AG09319 (cell line): ENCODE measurements at places on chromosomes 13 and 19.

DNA sequence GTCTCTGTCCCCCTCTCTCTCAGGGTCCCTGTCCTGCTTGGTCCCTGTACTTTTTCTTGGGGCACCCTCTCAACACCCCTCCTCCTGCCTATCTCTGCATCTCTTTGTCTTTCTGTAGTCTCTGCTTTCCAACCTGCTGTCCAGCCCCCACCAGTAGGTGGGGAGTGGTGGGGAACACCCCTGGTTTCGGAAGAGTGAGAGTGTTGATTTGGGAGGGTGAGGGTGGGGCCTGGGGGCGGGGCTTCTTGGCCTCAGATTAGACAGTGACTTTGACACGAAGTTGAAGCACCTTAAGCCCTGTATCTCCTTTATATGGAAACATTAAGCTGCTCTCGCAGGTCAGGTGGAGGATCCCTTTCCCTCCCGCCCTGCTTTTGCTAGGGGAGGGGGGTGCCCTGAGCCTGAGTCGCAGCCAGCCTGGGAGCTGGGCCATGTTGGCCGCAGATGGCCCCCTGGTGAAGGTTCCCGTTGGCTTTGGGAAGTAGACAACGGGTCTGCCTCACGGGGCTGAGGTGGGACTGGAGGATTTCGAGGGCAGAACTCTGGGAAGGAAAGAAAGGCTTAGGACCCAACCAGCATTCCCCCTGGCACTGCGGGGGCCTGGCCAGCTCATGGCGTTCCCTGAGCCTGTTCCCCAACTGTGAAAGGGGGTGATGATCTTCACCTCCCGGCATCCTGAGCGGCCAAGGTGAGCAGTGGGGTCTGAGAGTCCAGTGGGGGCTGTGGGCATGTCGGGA, at the start of gene KCNJ14:
Gene KCNJ14 (plus strand): TSS at position 404 of the 737 bp plus-strand sequence. CDS start 6,151 bp downstream, outside the sequence.
- DNase-seq, result no peak

- DNase-seq, result no peak
Observed at GRCh38 chr13:77042566-77043177, 15.7 kb upstream of the FBXL3 start.

DNA sequence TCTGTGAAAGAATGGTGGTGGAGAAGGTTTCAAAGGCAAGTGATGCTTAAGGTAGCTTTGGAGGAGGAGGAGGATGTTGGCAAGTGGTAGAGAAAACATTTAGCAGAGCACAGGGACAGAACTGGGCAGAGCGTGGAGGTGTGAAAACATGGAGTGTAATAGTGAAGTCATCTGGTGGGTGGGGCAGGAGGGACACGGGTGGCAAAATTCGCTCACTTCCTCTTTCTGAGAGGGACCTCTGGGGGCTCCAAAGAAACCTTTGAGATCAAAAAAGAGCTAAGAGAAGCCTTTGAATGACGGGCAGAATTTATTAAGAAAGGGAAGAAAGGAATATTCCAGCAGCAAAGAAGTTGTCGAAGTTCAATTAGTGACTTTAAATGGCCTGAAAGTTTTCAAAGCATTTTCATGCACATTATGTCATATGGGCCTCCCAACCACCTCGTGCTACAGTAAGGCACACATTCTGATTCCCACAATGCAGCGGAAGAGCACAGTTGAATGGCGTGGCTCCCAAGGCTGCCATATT, 82.8 kb downstream of the STARD13 start:
- no peak for DNase-seq

DNA sequence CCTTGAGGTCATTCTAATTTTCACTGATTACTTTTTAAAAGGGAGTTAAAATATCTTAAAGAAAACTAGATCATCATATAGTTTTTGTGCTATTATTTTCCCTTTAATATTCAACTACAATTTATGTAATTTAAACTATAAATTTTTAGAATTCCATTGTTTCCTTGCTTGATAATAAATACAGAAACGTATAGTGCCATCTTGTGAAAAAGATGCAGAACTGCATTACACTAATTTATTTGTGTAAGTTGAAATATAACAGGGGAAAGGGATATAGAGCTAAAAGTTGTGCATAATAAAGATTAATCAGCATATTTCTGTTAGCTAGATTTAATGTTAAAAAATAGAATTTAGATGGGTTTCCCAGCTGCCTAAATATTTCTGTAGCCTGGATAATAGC, 61.5 kb upstream of the TDRD3 start:
- no peak for DNase-seq

GRCh38 chr13:35474496-35475211, 1.8 kb downstream of the MAB21L1 start:
- no peak for DNase-seq

- DNase-seq, result peak; percentile 2
Observed at GRCh38 chr13:39148513-39148961, 110.3 kb downstream of the NHLRC3 start.

DNA sequence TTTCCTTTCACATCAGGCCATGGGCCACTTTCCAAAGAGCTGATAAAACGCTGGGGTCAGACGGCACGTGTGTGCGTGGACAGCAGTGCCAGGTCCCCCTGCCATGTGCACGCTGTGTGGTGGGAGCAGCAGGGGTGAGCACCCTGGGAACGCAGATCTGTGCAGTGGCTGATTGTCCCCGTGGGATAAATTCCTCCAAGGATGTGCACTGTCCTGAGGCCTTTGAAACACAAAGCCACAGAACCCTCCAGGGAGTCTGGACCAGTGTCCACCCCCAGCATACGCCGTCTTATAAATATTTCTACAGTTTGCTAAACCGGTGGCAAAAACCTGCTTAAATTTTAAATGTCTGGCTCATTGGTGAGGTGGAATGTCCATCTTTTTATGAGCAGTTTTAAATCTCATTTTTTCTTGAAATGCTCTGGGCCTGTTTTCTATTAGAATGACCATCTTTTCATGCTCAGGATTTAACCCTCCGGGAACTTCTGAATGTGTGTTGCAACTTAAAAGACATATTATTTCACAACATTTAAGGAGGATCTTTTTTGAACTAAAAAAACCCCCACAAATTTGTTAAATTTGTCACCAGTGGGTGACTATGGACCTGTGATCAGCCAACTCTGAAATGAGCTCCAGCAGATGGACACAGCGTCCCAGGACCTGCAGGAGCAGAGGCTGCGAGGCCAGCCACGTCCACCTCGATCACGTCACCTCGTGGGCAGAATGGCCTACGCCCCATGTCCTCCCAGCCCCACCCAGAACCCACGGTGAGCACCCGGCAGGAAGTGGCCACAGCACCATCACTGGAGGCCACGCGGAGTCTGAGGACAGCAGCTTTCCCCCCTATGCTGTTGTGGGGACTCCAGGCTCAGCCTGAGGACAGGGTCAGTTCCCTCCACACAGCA, 68.6 kb downstream of the RASA3 start:
- DNase-seq, result peak; percentile 51

DNA sequence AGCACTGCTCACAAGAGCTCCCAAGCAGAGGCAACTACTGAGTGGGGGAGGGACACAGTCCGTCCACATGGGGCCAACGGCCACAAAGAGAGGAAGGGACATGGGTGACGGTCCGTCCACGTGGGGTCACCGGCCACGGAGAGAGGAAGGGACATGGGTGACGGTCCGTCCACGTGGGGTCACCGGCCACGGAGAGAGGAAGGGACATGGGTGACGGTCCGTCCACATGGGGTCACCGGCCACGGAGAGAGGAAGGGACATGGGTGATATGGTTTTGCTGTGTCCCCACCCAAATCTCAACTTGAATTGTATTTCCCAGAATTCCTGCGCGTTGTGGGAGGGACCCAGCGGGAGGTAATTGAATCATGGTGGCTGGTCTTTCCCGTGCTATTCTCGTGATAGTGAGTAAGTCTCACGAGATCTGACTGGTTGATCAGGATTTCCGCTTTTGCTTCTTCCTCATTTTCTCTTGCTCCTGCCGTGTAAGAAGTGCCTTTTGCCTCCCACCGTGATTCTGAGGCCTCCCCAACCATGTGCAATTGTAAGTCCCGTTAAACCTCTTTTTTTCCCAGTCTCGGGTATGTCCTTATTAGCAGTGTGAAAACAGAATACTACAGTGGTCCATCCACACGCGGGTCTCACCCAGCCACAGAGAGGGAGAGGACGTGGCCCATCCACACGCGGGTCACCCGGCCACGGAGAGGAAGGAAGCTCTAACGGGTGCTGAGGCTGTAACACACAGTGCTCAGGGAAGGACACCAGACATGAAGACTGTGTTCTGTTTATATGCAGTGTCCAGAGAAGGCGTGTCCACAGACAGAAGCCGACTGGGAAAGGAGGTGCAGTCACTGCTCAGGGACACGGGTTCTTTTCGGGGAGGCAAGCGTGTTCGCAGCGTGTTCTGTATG, 48.5 kb downstream of the GAS6 start:
- DNase-seq, result no peak

DNA sequence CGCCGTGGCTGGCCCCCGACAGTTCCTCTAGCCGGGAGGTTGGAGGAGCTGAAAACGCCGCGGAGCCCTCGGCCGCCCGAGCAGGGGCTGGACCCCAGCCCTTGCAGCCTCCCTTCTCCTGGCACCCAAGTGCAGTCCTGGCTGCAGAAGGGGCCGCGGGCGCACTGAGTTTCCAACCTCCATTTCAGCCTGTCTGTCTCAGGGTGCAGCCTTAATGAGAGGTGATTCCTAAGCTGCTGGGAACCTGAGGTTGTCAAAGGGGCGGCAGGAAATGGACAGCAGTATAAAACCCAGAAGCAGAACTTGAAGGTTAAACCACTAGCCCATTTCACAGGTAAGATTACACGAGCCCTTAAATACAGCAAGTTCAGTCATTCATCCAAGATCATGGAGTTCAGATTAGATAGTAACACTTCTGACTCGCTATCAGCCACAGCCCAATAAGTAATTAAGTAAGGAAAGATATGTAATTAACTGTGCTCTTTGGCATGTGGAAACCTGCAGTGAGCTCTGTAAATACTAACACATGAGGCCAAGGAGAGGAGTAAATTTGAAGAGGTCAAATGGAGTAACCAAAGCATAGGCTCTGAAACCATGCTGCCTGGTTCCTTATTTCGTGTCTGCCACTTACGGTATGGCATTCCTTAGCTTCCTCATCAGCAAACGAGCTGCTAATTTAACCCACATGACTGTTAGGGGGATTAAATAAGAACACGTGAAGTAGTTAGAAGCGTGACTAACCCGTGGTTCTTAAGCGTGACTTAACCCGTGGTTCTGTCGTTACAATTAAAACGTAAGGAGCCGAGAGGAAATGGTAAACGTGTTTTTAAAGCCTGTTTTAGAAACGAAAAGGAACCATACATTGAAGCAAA, 686 bp downstream of the SETDB2 start:
- peak; percentile 48 for DNase-seq

GRCh38 chr13:30504081-30504480, 38.3 kb upstream of the HMGB1 start:
- DNase-seq, result no peak

DNA sequence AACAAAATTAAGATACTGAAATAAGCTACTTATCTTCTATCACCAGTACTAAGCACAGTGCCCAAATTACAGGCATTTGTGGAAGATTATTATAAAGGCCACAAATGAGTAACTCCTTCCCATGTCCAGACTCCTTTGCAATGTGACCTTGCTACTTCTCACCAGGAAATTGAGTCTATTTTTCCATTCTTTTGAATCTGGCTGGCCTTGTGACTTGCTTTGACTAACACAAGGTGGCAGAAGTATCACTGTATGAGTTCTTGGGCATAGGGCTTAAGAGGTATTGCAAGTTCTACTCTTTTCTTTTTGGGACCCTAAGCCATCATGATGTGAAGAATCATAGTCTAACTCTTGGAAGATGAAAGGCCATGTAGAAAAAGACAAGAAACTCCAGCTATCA, 49.9 kb downstream of the UGGT2 start:
- no peak for DNase-seq

DNA sequence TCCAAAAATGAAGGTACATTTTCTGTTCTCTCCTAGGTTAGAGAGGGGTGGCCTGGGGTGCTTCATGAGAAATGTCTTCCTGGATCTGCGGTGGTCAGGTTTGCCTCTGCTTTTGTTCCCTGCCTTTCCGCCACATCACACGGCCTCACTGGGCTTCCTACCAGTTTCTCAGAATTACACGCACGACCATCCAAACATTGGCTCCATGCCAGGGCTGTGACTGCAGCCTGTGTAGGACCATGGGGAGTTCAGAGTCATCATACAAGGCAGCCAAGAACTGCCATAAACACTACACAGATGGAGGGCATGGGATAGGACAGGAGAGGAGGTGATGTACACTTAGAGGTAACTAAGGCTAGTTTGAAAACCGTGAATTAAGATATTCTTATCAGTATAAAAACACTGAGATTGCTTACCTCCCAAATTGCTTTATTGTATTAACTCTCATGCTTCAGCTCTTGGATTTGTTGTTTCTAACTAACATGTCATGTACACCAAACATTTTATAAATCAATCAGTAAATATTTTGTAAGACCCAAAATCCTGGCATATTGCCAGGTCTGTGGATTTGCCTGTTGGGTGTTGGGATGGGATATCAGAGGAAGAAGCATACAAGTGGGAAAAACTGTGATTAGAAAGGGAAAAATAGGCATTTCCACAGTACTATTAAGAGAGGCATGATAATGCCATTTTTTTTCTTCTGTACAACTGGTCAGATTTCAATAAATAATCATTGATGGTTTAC, 45.2 kb downstream of the CDADC1 start:
- DNase-seq, result peak; percentile 24

GRCh38 chr13:66859078-66859477, 371.1 kb downstream of the PCDH9 start:
- no peak for DNase-seq

- no peak for DNase-seq
Observed at GRCh38 chr13:47277774-47278173, 380.9 kb upstream of the HTR2A start.

DNA sequence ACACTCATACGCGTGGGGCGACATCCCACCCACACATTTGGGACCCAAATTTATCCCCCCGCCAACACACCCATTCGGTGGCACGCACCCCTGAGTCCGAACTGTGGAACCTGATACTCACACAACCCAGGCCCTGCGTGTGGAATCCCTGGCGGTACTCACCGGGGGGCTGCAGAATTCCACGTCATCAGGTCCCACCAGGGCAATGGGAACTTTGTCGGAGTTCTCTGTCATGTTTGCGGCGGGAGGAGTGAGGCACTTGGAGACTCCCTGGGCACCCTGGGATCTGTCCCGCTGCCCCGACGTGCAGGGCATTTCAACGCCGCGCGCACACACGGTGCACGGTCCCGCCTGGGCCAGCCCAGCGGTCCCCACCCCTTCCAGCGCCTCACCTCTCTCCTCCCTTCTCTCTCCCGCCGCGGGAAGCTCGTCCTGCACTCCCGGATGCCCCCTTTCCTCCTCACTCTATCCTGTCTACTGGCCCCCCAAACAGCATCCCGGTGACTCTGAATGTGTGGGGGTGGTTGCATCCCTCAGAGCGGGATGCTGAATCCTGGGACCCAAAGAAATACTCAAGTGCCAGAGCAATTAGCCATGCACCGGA, at the start of gene CNMD:
Gene CNMD (minus strand): TSS at position 353 of the 604 bp plus-strand sequence. CDS start 119 bp downstream, at position 234.
- DNase-seq, result no peak

GRCh38 chr13:51887468-51887867, 25.7 kb downstream of the CCDC70 start:
- no peak for DNase-seq

DNA sequence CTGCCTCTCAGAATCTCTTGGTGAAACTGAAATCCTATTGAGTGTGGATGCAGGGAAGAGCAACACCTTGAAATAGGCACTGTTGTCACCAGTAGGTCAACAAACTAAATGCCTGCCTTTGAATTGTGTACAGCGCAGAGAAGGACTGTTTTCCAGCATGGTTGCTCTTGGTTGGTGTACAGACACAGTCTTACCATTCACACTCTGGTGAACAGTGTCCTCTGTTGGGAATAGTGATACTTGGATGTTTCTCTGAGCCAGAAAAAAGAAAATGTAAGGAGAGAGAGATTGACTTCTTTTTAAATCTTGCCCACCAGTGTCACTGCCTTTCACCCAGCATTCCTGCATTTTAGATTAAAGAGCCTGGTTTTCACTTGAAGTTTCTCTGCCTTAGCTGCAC, 179.7 kb downstream of the STK24 start:
- DNase-seq, result no peak

GRCh38 chr19:42634409-42635232, 39.9 kb upstream of the CEACAM8 start:
- no peak for DNase-seq
